ENCODE measurements at places on chromosomes 4 and X. TPM values are rescaled to one million over a fixed set of nuclear protein-coding genes. Genes with fewer than 3 reads are reported as not detected.
A peak's percentile ranks its signal among the peaks of the same experiment; 100 is the strongest.

- H3K27me3 ChIP-seq = no peaks in the 10 kb centered on the region
- no peak overlapping the region for H3K27ac ChIP-seq
- no peak overlapping the region for H3K4me3 ChIP-seq
- no peak for DNase-seq
Observed at GRCh38 chrX:150856101-150856500, 42.4 kb downstream of the CD99L2 start.

GRCh38 chrX:32293962-32294700 lies 917.2 kb downstream of the DMD start:
- H3K27me3 ChIP-seq = no peaks in the 10 kb centered on the region
- peaks cover 3% of the 10 kb centered on the region for H3K4me1 ChIP-seq
- no peak overlapping the region for H3K27ac ChIP-seq

- H3K36me3 ChIP-seq = no peaks in the 10 kb centered on the region
- DNase-seq = no peak
- H3K4me3 ChIP-seq = no peak overlapping the region
- H3K4me1 ChIP-seq = peaks cover 17% of the 10 kb centered on the region
- no peaks in the 10 kb centered on the region for H3K27me3 ChIP-seq
Observed at GRCh38 chr4:22676063-22676462, 16.7 kb upstream of the GBA3 start.

DNA sequence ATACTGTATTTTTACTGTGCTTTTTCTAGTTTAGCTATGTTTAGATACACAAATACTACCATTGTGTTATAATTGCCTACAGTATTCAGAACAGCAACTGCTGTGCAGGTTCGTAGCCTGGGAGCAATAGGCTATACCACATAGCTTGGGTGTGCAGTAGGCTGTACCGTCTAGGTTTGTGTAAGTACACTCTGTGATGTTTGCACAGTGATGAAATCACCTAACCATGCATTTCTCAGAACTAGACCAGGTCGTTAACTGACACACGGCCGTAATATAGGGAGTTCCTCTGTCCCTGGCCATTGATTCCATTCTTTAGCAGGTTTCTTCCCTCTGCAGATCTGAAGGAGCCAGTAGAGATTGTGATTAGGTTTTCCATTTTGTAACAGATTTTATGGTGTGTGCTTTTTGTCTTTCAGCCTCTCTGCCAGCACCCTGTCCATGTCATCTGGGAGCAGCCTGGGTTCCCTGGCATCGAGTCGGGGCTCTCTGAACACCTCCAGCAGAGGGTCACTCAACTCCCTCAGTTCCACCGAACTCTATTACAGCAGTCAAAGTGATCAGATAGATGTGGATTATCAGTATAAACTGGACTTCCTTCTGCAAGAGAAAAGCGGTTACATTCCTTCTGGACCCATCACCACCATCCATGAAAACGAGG lies 59.5 kb downstream of the CLDN22 start:
- no peak for DNase-seq
- H3K36me3 ChIP-seq = peaks cover 10% of the 10 kb centered on the region
- H3K27me3 ChIP-seq = no peaks in the 10 kb centered on the region
- H3K4me1 ChIP-seq = peaks cover 20% of the 10 kb centered on the region

DNA sequence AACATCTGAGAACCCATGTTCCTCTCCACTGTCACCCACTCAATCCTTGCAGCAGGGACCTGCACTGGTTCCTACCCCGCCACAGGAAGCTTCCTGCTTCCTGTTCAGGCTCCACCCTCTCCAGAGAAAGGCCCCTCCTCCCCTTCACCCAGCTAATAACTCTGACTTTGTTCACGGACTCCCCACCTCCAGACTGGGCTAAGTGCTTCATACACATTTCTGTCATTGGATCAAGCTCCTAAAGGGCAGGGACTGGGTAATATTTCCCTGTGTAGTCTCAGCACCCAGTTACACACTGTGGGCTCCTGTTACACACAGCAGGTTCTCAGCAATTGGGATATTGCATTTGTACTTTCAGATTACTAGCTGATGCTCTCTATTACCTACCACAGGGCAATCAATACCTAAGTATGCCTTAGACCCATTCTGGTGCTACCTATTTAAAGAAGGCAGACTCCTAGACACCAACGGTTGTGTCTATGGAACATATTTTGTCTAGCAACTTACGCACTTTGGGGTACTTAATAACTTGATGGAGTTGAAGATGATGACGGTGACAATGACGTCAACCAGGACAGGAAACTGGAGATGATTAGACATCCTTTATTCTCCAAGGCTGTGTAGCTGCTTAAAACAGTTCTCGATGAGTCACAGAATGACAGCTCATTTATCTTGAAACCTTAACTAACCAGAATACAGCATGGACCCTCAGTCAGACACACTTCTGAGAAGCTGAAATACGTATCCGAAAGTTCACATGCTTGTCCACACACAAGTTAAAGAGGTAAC lies 58.1 kb downstream of the MAML3 start:
- no peak overlapping the region for H3K4me3 ChIP-seq
- no peak for DNase-seq
- peaks cover 83% of the 10 kb centered on the region for H3K4me1 ChIP-seq
- peak overlapping the region; percentile 71 for H3K27ac ChIP-seq
- H3K36me3 ChIP-seq = no peaks in the 10 kb centered on the region

GRCh38 chrX:121160987-121161386 lies 113.6 kb downstream of the GLUD2 start:
- no peak overlapping the region for H3K27ac ChIP-seq
- H3K4me1 ChIP-seq = peaks cover 8% of the 10 kb centered on the region
- no peak for DNase-seq
- no peaks in the 10 kb centered on the region for H3K27me3 ChIP-seq
- H3K36me3 ChIP-seq = no peaks in the 10 kb centered on the region

DNA sequence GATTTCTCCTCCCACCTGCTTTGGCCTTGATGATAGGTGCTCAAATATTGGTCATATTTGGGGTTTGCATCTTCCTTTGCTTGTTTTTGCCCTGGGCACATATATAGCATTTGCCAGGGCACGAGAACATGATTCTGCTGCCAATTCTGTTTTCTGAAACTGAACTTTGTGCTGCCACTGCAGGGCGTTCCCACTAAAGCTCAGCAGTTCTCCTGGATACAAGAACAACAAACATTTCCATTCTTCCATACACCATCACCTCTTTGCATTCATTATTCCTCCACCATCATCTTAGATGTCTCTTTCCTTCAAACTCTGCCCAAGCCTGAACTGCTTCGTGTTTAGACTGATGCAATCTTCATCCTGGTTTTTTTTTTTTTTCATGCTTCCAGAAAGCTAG lies 36.3 kb upstream of the GATB start:
- DNase-seq = no peak
- H3K4me3 ChIP-seq = no peak overlapping the region
- H3K36me3 ChIP-seq = no peaks in the 10 kb centered on the region
- no peaks in the 10 kb centered on the region for H3K4me1 ChIP-seq

DNA sequence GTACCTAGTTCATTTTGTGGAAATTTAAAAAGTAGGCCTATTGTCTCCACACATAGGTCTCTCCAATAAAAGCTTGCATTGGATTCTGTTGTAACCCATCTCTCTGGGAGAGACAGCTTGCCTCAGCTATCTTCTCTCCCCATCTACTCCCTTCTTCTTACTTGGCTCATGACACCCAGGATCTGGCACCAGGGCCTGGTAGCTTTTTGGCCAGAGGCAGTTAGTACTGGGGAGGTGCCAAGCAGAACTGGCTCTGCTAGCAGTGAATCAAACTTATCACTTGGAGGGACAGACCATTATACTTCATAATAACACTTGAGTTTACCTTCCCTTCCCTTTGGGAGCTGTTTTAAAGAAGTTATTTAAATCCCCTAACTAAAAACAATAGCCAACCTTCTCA lies 31.8 kb downstream of the PLAC1 start:
- DNase-seq = no peak
- no peaks in the 10 kb centered on the region for H3K36me3 ChIP-seq
- H3K27me3 ChIP-seq = no peaks in the 10 kb centered on the region
- no peak overlapping the region for H3K4me3 ChIP-seq

- no peaks in the 10 kb centered on the region for H3K4me1 ChIP-seq
- no peak overlapping the region for H3K27ac ChIP-seq
- no peak overlapping the region for H3K4me3 ChIP-seq
- no peaks in the 10 kb centered on the region for H3K27me3 ChIP-seq
Observed at GRCh38 chrX:103678199-103678993, 8.1 kb downstream of the MORF4L2 start.

DNA sequence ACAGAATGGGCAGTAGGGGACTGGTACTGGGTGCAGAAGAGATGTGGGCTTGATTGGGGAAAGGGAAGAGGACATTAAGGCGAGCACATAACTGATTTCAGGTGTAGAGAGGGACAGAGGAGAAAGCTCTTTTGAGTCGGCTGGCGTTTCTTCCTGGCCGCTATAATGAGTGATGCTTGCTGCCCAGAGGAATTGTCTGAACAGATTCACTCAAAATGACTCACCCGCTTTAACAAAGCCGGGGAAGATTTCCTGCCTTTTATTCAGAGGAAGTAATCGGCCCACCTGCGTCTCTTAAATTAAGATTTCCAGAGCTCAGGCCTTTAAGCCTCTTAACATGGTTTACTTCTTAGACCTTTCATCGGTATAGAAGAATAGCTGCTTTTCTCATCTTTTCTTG lies 102.1 kb upstream of the AP1S2 start:
- H3K4me1 ChIP-seq = peaks cover 16% of the 10 kb centered on the region
- no peaks in the 10 kb centered on the region for H3K27me3 ChIP-seq
- H3K4me3 ChIP-seq = no peak overlapping the region

DNA sequence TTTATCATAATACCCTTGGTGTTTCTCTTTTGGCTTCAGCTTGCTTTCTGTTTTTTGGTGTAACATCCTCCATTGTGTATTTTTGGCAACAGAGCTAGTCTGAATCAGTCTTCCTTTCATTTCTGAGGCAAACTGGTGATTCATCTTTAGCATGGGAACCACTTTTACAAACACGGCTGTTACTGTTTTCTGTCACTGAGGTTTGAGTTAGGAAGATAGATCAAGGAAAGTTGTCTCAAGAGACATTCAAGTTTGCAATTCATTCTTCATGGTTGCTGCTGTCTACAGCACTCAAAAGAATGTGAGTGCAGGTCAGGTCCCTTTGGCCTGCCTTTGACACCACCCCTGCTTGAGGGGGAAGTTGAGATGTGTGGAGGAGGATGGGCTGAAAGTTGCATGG lies 36.3 kb downstream of the IL21 start:
- DNase-seq = no peak
- no peaks in the 10 kb centered on the region for H3K27me3 ChIP-seq
- no peaks in the 10 kb centered on the region for H3K36me3 ChIP-seq

Gene OSTC
- 162 TPM for total RNA-seq

Gene PPEF2
- total RNA-seq = not detected
